ENCODE measurements at places on chromosomes 12 and 14.

GRCh38 chr12:71036526-71036925 is 116.0 kb upstream of the PTPRR start:
- no peak for DNase-seq

GRCh38 chr14:99137001-99137700 is 134.8 kb downstream of the BCL11B start:
- DNase-seq, result no peak

DNA sequence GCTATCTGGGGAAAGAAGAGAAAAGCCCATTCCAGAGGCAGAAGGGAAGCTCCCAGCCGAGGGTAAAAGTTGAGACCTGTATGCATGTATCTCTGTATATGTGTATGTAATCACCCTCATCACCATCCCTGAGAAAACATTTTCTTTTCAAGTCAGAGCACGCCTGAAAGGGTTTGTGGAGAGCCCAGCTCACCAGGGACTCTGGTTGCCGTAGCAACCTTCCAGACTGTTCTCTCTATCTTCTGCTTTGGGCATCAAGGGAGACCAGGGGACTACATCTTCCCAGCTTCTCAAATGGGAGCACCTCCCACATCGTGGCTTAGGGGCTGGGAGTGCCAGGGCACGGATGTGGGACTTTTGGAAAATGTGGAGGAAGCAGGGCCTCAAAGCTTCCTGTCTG is 93.5 kb downstream of the GALNT8 start:
- no peak for DNase-seq

- no peak for DNase-seq
Observed at GRCh38 chr12:22656376-22656775, 31.4 kb downstream of the ETNK1 start.

- DNase-seq, result no peak
Observed at GRCh38 chr12:15636060-15636890, 152.9 kb downstream of the EPS8 start.

DNA sequence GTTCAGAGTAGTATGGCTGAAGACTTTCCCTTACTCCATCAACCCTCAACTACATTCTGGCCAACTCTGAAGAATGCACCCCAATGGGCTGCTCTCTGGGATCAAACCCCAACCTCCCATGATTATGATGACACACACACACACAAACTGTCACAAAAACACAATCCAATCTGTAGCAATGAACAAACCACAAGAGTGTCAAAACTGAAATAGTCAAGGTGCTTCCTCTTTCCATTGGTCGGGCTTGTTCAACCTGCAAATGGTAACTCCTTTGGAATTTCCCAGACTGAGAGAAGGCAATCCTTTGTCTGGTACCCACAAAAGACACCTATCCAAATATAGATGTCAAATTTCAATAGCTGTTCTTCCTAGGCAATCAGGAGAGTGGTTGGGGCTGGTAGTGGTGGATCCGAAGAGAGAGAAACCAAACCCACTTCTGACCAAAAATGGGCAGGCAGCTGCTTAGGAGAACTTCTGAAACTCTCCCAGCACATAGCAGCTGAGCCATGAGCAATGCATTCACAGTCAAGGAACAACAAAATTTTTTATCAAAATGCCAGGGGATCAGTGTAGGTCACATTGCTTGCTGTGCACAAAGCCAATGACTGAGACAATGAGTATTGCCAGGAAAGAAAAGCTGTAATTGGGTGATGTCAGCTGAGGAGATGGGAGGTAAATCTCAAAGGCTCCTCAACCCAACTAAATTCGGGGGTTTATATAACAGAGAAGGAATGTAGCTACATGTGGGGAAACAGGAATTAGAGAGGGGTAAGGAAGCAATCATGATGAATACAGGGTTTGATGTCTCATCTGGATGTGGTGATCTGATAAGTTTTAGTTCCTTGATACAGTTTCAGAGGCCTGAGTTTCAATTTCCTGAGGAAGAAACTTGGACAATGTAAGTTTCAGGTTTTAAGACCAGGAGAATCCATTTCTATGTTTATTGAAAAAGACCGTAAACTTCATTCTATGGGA is 191.4 kb downstream of the KITLG start:
- peak; percentile 74 for DNase-seq

DNA sequence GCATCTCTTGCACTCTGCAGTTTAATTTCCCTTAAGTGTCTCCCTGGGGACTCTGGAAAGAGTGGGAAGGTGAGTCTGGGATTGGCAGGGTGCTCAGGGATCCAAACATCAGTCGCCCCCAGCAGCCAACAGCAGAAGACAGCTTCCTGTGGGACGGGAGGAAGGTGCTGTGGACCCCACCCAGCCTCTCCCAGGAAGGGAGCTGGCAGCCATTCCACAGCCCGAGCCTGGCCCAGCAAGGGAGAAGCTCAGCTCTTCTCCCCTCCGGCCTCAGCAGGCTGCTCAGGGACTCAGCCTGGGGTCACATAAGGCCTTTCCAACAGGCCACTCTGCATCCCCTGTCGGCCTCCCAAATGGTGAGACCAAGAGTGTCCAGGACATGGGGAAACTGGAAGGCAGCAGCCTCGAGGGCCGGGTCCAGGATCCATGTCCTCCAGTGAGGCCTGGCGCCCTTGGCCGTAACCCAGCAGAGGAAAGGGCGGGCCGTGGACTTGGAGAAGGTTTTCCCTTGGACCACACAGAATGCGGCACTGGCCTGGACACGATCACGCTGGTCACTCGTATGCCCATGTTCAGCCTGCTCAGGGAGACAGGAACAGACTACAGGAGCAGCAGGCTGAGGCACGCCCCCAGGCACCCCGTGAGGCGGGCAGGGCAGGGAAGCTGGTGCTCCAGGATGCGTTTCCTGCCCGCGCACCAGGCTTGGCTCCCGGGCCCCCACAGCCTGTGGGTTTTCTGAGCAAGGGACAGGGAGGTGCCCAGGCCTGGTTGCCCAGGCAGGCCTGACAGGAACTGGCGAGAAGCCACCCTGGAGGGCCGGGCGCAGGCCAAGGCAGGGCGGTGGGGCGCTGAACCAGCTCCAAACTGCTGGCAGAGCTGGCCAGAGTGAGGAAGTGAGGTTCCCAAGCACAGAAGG is 3.5 kb downstream of the XRCC3 start:
- no peak for DNase-seq

GRCh38 chr12:87311206-87311605 is 718.0 kb downstream of the C12orf50 start:
- no peak for DNase-seq

- DNase-seq, result no peak
Observed at GRCh38 chr12:19482036-19482435, 42.7 kb downstream of the AEBP2 start.

DNA sequence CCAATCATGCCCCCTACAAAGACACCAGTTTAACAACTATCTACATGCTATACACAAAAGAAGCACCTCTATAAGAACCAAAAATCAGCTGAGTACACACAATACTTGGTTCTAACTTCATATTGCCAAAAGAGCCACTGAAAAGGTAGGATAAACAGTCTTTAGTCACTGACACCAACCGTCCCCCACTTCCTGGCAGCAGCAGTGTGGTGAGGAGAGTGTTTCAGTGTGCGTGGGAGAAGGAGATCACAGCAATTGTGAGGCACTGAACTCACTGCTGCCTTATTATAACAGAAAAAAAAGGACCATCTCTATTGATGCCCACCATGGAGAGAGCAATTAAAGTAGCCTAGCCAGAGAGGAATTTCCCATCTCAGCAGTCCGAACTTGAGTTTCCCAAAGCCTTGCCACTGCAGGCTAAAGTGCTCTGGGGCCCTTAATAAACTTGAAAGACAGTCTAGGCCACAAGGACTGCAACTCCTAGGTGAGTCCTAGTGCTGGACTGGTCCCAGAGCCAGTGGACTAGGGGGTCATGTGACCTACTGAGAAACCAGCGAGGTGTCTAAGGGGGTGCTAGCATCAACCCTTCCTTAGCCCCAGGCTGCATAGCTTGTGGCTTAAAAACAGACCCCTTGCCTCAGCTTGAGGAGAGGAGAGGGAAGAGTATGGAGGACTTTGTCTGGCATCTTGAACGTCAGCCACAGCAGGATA is 37.1 kb upstream of the LMNTD1 start:
- DNase-seq, result no peak

GRCh38 chr12:24760162-24760561 is 188.7 kb downstream of the BCAT1 start:
- DNase-seq, result no peak

DNA sequence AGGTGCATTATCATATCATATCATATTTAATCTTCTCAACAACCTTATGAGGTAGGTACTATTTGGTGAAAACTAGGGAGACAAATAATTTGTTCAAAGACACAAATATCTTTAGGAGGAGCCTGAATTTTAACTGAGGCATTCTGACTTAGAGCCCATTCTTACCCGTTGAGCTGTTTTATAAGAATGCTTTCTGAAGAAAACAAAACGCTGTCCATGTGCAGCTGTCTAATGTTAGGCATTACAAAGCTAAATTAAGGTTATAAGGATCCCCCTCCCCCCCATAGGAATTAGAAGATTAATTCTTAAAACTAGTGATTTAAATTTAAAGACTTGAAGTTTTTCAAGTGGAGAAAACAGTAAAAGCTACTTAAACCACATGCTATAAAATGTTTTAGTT is 6.4 kb downstream of the KTN1 start:
- no peak for DNase-seq

DNA sequence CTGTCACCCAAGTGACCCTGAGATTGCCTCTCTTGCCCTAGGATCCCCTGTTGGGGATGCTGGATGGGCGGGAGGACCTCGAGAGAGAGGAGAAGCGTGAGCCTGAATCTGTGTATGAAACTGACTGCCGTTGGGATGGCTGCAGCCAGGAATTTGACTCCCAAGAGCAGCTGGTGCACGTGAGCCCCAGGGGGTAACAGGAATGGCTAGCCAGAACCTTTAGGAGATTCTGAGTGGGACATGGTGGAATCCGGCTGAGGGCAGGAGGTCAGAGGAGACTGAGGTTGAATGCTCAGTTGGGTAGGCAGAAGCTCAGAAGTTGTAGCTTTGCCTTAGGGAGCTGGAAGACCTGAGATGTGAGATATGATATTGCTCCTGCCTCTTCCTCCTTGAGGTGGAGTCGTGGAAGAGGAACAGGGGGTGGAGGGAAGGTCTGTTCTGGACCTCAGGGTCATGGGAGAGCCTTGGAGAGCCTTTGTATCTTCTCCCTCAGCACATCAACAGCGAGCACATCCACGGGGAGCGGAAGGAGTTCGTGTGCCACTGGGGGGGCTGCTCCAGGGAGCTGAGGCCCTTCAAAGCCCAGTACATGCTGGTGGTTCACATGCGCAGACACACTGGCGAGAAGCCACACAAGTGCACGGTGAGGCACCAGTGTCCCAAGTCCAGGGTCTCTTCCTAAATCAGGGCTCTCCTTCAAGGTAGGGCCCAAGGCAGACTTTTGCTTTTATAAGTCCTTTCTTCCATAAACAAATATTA is 6.3 kb downstream of the GLI1 start:
- no peak for DNase-seq

- no peak for DNase-seq
Observed at GRCh38 chr14:100891051-100891450, 12.5 kb downstream of the RTL1 start.

DNA sequence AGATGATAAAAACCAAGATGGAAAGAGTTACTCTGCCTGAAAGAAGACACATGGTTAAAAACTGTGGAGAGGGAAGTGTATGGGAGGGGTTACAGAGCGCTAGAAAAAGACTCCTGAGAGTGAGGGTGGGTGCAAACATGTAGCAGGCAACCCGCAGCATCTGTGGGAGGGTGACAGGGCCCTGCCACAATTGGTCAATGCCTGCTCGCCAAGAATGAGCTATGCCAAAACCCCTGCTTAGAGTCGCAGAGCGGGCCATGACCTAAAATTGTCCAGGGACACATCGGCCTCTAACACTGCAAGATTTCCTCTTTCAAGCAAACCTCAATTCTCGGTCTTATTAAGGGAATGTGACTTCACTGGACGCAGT is 700 bp downstream of the PRKAG1 start:
- DNase-seq, result peak; percentile 71

- peak; percentile 96 for DNase-seq
Observed at GRCh38 chr12:116380108-116380507, 102.6 kb upstream of the MED13L start.

DNA sequence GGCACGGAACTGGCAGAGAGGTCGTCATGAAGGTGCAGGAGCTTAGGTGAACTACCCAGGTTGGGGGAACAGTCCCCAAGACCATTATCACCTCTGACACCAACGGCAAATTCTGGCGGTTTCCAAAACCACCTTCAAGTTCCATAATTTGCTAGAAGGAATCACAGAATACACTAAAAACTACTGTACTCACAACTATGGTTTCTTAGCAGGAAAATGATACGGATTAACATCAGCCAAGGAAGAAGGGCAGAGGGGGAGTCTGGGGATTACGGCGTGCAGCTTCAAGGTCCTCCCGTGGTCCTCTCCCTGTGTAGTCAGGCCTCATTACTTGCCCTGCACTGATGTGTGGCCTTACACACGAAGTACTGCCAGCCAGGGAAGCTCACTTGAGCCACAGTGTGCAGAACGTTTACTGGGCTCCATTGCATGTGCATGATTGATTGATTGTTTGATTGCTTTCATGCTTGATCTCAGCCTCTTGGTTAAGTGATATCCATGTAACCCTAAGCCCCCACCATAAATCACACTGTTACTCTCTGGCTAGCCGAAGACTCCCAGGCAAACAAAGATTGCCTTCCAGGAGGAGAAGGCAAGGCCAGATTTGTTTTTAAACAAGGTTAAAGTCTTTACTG is 837 bp upstream of the STX2 start:
- DNase-seq, result no peak

DNA sequence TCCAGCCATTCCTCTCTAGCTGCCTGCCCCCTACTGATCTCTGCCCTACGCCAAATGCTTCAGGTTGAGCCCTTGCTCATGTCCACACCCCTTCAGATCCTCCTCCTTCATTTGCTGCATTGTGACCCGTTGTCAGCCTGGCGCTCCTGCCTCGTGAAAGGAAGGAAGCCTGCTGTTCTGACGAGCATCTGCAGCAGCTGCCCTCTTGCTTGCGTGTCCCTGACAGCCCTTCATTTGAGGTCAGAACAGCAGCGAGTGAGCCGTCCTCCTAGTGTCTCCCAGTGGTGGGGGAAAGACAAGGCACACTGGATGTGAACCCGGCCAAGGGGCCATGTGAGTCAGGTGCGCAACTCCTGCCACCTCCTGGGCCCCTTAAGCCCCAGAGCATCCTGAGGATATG is 3.0 kb upstream of the PIANP start:
- DNase-seq, result no peak

DNA sequence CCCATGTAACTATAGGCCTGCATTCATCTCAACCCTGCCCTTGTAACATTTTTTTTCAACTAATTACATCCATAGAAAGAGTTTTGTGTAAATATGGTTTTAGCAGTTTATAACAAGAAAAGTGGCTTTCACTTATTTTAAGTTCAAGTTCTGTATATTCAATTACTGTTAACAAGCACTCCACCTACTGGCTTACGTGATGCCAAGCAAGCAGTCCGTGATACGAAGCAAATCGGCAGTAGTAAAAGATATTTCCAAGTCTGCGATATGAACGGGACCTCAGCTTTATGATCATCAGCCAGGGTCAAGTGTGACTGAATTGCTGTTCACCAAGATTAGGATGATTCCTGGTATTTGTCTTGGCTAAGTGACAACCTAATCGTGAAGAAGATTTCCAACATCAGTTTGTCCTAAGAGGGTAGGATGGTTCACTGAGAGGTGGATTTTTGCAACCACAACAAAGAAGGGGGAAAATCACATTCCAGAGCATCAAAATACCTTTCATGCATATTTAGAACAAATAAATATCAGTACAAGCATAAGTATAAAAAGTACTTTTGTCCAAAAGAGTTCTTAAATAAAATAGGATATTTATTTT is 456.2 kb downstream of the FOXG1 start:
- DNase-seq, result no peak

- no peak for DNase-seq
Observed at GRCh38 chr14:104514156-104514848, 65.3 kb upstream of the C14orf180 start.

GRCh38 chr12:40946612-40947194 is 241.4 kb upstream of the PDZRN4 start:
- peak; percentile 54 for DNase-seq

GRCh38 chr12:109728921-109729320 is 15.3 kb downstream of the FAM222A start:
- no peak for DNase-seq
